ENCODE measurements at places on chromosomes 13 and 19.

- DNase-seq = no peak
Measured at GRCh38 chr19:40724315-40724714, 7.4 kb downstream of the ITPKC start.

DNA sequence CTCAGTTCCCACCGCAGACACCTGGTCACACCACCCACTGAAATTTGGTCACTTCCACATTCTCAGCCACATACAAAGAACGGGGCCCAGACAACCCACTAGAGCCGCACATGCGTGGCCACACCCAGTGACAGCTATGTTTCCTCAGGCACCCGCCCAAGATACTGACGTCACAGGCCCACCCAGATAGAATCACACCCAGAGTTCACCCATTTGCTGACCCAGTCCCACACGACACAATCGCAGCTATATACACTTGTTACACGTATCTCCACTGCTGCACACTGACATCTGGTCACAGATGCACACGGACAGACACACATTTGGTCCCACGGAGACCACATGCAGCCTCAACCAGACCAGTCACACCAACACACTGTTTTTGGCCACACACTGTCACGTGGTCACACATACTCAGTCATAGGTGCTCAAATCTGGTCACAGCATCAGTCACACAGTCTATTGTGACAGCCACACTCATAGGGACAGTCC lies 2.9 kb downstream of the NUMBL start:
- DNase-seq = no peak

DNA sequence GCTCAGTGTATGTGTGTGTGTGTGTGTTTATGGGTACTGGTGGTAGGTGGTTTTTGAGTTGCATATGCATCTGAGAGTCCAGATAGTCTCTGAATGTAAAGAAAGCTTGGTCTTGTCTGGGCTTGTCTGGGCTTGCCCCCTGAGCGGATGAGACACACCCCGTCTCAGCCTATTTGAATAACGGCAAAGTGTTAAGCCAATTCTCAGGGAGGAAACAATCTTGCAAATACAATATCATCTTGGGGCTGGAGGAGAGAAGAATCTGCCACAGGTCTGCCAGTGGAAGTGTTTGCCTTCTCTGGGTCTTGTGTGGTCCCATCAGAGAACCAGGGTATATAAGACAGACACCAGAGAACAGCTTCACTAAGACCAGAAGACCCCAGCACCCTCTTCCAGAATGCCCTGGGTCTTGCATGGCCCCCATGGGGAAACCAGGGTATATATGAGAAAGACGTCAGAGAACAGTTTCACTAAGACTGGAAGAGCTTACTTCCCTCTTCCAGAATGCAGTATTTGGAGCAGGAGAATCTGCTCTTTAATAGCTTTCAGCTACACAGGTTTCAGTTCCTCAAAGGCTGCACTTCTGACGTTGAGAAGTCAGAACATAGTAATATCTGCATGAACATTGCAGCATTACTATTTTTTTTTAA lies 13.3 kb downstream of the CD70 start:
- DNase-seq = no peak

DNA sequence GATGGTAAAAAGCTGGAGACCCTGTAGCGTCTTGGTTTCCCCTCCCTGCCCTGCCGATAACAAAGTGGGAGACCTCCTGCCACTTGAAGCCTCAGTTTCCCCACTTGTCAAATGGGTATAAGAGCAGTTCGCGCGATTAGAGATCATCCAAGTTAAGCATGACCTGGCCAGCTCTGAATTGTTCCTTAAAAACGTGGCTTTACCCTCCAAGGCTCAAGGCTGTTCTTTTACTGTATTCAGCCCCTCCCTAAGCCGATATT lies 421 bp downstream of the TNPO2 start:
- DNase-seq = no peak

- DNase-seq = no peak
Measured at GRCh38 chr19:31317093-31317492, 32.1 kb downstream of the TSHZ3 start.

- no peak for DNase-seq
Measured at GRCh38 chr19:850221-850978, 1.7 kb upstream of the ELANE start.

- DNase-seq = no peak
Measured at GRCh38 chr13:51910508-51910907, 48.7 kb downstream of the CCDC70 start.

GRCh38 chr13:77859450-77859849 lies 59.2 kb downstream of the EDNRB start:
- DNase-seq = no peak

- DNase-seq = no peak
Measured at GRCh38 chr13:24286624-24287023, 22.8 kb upstream of the C1QTNF9 start.

DNA sequence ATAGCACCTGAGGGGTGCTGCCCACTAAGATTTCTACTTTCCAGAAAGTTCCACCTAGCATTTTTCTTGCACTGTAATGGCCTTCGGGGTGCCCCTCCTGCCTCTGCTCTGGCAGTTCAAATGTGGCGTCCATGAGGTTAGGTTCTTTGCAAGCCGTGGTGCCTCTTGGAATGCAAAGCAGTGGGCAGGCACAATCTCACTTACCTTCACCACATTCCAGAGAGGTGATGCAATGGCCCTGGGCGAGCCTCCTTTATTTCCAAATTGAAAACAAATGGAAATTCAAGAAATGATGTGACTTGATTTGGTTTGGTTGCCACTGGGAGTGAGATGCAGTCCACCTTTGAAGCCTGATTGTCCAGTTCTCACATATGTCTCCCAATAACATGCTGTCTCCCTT lies 46.9 kb downstream of the FGF9 start:
- DNase-seq = no peak

- DNase-seq = no peak
Measured at GRCh38 chr13:85194482-85194881, 604.7 kb downstream of the SLITRK6 start.

DNA sequence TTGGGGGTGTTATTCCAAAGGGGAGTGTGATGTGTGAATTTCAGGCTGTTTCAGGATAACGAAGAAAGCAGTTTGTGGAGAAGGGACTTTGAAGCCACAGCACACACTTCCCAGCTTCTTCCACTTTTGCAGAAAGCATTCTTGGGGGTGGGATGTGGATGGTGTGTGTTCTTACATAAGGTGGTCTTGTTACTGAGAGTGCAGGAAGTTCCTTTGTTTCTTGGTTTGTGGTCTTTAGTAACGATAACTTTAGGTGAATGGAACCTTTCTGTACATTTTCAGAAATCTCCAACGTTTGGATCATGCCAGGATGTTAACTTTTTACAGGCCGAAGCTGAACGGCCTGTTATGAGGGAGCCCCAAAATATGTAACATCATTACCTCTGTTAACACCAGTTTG lies 251.8 kb downstream of the KCNRG start:
- DNase-seq = no peak

GRCh38 chr19:50858886-50859285 lies 4.2 kb downstream of the KLK3 start:
- DNase-seq = no peak

- no peak for DNase-seq
Measured at GRCh38 chr13:25300861-25301346, 521 bp upstream of the NUP58 start.

- DNase-seq = no peak
Measured at GRCh38 chr13:113835461-113836270, 28.2 kb downstream of the GAS6 start.
